ENCODE measurements at places on chromosomes 1 and 21.

GRCh38 chr1:205630651-205631009 lies 1.2 kb downstream of the ELK4 start:
- DNase-seq = no peak

GRCh38 chr1:185388346-185388745 lies 71.3 kb upstream of the IVNS1ABP start:
- no peak for DNase-seq

- no peak for DNase-seq
Measured at GRCh38 chr1:97983126-97983525, 62.3 kb upstream of the DPYD start.

DNA sequence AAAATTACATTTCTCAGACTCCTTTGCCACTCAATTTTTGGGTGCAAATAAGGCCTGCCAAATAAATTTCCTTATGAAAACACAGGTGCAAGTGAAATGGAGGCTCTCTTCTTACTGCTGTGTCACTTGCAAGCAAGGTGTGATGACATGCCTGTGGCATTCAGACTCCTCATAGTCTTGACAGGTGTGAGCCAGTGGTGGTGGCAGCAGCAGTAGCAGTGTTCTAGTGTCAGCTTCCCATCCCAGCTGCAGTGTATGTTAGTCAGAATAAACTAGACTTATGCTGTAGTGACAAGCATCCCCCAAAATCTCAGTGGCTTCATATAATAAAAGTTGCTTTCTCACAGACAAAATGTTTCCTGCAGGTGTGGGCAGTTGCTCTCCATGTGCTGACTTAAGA lies 3.8 kb upstream of the EEIG2 start:
- DNase-seq = no peak

- DNase-seq = no peak
Measured at GRCh38 chr21:18417141-18417790, 13.7 kb upstream of the TMPRSS15 start.

- DNase-seq = no peak
Measured at GRCh38 chr1:171530676-171531075, 45.3 kb downstream of the PRRC2C start.

GRCh38 chr1:31397360-31398095 lies 15.5 kb upstream of the SERINC2 start:
- DNase-seq = no peak

DNA sequence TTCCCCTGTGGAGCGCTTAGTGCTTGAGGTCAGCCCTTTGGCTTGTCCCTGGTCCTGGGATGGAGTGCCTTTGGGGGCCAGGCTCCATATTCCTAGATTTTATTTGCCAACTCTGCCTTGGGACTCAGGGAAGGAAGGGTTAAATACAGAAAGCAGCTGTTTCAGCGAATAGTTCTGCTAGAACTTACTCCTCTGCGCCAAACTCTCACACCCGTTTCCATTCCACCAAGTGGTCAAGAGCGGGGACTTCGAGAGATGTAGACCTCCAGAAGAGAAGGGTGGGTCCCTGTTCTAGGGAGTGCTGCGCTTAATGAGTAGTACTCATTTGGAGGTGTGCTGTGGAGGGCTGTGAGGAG lies 704 bp upstream of the TOMM40L start:
- DNase-seq = no peak

DNA sequence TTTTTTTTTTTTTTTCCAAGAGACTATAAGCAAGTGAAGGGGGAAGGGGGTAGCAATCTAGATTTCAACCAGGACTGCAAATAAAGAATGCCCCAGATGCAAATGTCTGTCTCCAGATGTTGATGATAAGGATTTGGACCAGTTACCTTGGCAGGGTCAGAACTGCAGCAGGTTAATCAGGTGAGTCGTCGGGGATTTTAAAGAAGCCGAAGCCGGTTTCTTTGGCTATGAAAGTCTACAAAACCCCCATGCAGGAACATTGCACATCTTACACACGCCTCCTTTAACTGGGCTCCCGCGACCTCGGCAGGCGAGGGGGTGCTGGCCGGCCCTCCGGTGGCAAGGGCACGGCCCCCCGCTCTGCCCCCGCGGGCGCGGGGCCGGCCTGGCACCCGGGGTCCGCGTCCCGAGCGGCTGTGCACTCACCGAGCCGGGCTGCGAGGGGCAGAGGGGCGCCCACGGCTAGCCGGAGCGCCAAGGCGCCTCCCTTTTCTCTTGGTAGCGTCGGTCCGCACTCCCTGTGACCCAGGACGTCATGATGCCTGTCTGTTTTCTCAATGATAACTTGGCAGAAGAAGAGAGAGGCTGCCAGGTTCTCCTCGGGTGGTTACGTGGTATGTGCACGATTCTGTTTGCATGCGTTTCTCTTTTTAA lies 366.3 kb upstream of the ESRRG start:
- no peak for DNase-seq

GRCh38 chr1:33316601-33317000 lies 4.3 kb downstream of the A3GALT2 start:
- no peak for DNase-seq

DNA sequence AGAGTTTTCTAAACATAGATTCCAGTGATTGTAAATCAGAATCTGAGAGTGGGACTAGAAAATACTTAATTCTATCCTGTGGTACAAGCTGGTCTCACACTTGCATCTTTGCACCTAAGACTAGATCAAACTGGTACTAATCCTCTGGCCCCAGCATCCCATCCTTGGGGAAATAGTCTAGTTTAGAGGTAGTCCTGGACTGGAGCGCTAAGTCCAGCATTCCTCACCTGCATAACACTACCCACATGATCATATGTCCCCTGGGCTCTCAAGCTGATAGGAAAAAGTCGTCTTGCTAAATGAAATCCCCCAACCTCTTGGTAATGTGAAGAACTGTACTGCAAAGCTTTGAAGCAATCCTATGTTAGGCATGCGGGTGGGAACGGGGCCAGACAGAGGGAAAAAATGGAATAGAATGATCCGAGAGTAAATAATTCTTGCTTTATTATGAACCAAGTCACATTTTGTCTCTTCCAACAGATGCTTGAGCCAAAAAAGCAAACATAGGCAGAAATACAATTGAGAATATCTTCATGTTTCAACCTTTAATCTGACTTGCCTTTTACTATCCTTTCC lies 4.8 kb downstream of the COX20 start:
- DNase-seq = no peak

- DNase-seq = no peak
Measured at GRCh38 chr1:204267191-204267601, 53.4 kb upstream of the GOLT1A start.
